ENCODE measurements at places on chromosomes 12 and 14.

DNA sequence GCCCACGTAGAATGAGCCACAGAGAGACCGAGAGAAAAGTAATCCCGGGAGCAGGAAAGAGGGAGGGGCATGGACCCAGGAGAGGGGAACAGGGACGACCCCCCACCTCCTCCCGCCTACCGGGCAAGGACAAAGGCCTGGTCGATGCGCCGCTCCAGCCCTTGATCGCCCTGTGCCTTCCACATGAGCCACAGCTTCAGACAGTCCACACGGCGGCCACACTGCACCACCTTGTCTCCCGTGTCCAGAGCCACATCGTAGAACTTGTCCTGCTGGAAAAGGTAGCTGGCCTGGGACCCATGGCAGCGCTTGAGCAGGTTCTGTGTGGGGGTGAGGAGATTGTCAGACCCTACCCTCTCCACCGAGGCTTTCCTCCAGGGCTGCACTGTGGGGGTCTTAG is 20.5 kb upstream of the ZNF740 start:
- DNase-seq = no peak

- DNase-seq = no peak
Observed at GRCh38 chr14:53890611-53891101, 66.0 kb downstream of the BMP4 start.

- no peak for DNase-seq
Observed at GRCh38 chr14:93736378-93737014, 51.8 kb downstream of the PRIMA1 start.

- no peak for DNase-seq
Observed at GRCh38 chr12:104079024-104079423, 14.7 kb downstream of the HCFC2 start.

GRCh38 chr12:10241727-10242126 is 29.1 kb downstream of the GABARAPL1 start:
- no peak for DNase-seq

GRCh38 chr12:68746572-68747180 is 700 bp downstream of the SLC35E3 start:
- peak; percentile 31 for DNase-seq

GRCh38 chr12:113226696-113227568 is 5.7 kb downstream of the TPCN1 start:
- peak; percentile 49 for DNase-seq

DNA sequence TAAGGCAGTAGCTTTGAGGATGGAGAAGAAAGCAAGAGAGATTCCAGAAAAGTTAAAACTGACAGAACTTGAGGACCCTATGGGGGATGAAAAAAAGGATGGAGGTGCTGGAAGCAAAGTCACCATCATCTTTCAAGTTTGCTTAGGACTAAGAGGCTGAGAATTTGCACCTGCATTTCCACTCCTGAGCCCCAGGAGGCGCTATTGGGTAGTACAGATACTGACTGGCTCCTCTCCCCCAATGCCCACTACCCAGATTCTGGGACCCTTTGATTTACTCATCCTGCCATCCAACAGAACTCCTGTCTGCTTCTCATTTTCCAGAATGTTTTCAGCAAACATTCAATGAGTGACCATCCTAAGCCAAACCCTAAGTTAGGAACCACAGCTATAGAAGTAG is 34.0 kb upstream of the CMKLR1 start:
- DNase-seq = no peak

GRCh38 chr12:52015532-52016041 is 8.8 kb downstream of the TAMALIN start:
- no peak for DNase-seq

- DNase-seq = no peak
Observed at GRCh38 chr12:80184926-80185325, 85.6 kb downstream of the OTOGL start.

GRCh38 chr14:74547331-74547927 is 53.9 kb downstream of the ISCA2 start:
- DNase-seq = no peak

DNA sequence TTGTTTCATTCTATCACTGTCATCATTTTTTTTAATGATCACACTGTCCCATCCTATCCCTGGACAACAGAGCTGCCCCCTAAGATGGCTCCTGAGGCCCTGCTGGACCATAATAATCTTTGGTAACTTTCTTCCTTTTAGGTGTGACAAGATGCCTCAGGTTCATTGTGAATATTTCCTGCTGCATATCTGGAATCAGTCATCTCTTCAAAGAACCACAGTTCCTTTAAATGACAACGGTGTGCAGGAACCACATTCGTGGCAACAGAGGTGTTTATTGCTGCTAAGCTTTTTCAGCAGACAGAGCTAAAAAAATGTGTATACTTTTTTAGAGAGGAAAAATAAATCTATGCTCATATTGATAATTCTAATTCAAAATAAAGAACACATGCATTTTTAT is 312.9 kb downstream of the MED13L start:
- no peak for DNase-seq

GRCh38 chr12:88625356-88625755 is 45.1 kb upstream of the KITLG start:
- DNase-seq = no peak

DNA sequence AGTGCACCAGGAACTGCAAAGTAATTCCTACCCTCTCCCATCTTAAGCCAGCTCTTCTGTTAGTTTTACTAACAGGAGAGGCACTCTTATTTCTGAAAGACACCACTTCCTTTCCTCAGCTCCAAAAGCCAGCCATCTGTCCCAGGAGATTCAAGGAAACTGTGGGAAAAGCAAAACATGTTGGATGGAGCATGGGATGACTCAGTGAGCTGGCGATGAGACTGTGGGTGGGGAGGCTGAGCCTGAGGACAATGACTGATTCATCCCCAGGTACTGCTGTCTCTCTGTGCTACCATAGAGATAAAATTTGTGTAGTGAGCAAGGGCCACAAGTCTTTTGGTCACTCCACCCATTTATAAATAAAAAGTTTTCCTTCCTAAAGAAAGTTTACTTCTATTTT is 141.4 kb downstream of the MYRFL start:
- no peak for DNase-seq

GRCh38 chr12:108430245-108430644 is 84.8 kb upstream of the FICD start:
- no peak for DNase-seq

- no peak for DNase-seq
Observed at GRCh38 chr12:47223031-47223847, 143.5 kb upstream of the AMIGO2 start.

- DNase-seq = no peak
Observed at GRCh38 chr14:72970058-72970630, 43.9 kb downstream of the DCAF4 start.

GRCh38 chr14:20866963-20867362 is 24.2 kb upstream of the RNASE3 start:
- DNase-seq = peak; percentile 15

DNA sequence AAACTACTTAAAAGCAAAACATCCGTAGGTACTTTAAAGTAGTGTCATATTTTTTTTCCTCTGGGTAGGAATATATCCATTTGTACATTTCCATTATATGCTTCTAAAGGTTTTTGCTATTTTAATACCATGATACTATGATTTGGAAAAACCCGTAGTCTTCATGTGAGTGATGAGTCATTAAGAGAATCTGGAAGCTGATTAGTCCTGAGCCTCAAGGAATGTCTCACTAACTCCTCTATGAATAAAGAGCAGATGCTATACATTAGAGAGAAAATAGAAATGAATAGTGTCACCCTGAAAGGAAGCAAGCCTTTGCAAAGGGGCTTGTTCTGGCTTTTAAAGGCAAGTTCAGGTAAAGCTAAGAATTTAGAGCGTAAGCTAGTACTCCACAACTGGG is 432.1 kb downstream of the CCDC91 start:
- DNase-seq = no peak

- no peak for DNase-seq
Observed at GRCh38 chr12:20963303-20963702, 152.8 kb downstream of the SLCO1B3 start.

- DNase-seq = no peak
Observed at GRCh38 chr12:122454739-122455138, 32.3 kb upstream of the CLIP1 start.

DNA sequence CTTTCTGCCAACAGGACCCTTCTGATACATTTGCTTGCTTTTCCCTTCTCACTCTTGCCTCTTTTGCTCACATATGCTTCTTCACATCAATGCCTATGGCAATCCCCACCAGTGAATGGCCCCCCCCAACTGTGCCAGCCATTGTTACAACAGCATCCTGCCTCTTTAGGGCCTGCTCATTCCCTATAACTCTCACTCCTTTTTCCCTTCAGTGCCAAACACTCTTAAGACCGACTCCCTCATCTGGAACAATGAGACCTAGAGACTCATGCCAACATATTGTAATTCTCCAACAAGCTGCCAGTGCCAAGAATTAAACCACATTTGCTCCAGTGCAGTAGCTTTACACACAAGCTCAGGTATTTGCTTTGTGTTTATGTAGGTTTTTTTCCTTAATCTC is 189.0 kb downstream of the SOX5 start:
- DNase-seq = no peak

DNA sequence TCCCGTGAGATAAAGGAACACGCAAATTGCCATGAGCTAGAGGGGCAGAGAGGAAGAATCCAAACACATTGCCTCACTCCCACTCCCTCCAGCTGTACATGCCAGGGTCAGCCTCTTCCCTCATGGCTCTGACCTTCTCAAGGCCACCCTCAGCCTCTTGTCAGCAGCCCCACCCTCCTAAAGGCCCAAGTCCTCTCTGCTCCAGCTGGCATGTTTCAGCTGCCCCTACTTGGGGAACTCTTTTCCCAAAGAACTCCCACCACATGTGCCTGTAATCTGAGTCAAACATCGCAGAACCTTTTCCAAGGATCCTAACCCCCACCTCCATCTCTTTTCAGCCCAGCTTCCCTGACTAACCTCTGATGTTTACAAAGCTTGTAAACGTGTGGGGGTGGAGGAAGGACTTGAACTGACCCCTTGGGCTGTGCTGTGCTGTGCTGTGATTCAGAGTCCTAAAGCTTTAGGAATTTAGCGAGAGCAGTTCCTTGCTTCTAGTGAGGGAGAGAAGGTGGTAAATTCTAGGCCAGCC is 7.3 kb upstream of the CACNB3 start:
- DNase-seq = no peak

GRCh38 chr12:90908465-90908864 is 46.5 kb downstream of the CCER1 start:
- no peak for DNase-seq

GRCh38 chr14:38065106-38065762 is 142.5 kb upstream of the SSTR1 start:
- DNase-seq = no peak

DNA sequence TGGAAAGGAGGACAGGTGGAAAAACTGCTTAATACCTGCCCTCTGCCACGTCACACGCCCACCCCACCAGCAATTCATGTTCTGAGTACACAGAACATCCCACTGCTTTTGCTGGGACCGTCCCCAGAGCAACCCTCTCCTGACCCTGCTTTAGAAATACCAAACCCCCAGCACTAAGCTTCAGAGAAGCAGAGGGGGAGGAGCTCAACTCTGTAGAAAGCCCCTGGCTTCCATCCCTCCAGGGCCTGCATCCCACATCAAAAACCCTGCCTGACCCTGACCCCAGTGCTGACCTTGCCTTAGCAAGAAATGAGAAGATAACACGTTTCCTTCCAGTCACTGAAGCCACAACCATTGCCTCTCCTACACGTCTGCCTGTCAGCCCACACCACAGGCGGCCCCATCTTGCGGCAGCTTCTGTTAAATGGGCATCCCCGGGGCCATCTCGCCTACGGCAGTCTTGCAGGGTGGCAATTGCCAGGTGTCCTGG is 19.7 kb downstream of the VDR start:
- no peak for DNase-seq

GRCh38 chr14:80213602-80214001 is 2.3 kb upstream of the DIO2 start:
- DNase-seq = no peak

GRCh38 chr14:99035712-99036610 is 236.0 kb downstream of the BCL11B start:
- DNase-seq = peak; percentile 37

DNA sequence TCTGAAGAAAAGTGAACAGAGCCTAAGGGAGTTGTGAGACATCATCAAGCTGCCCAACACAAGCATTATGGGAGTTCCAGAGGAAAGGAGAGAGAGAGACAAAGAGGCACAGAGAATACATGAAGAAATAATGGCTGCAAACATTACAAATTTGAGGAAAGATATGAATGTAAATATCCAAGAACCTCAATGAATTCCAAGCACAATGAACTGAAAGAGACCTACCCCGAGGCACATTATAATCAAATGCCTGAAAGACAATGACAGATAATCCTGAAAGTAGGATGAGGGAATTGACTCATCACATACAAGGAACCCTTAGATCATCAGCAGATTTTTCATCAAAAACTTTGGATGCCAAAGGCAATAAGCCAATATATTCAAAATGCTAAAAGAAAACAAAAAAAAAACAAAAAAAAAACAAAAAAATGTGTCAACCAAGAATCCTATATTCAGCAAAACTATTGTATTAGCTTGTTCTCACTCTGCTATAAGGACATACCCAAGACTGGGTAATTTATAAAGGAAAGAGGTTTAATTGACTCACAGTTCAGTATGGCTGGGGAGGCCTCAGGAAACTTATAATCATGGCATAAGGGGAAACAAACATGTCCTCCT is 37.8 kb downstream of the BCL2L14 start:
- no peak for DNase-seq

GRCh38 chr12:26128168-26128567 is 3.3 kb upstream of the BHLHE41 start:
- no peak for DNase-seq
